Adrenal gland (tissue), 19 donors: ENCODE measurements at places on chromosomes 3 and 15. TPM values are rescaled to one million over a fixed set of nuclear protein-coding genes. Genes with fewer than 3 reads are reported as not detected.

CHRNA7 gene
- 0.06 TPM for total RNA-seq

CATSPER2 gene
- total RNA-seq, result 2.6 TPM

MAPKAPK3 gene
- 61.4 TPM for total RNA-seq

SCG5 gene
- 0.57 TPM for total RNA-seq

CLRN1 gene
- total RNA-seq, result 10.9 TPM

CALML4 gene
- total RNA-seq, result 7.3 TPM

ZNF80 gene
- not detected for total RNA-seq

TP53BP1 gene
- total RNA-seq, result 45.6 TPM

PLCB2 gene
- total RNA-seq, result 2.5 TPM

ADGRG7 gene
- total RNA-seq, result not detected

STAB1 gene
- total RNA-seq, result 650 TPM

GRCh38 chr15:57102858-57103257 is 184.4 kb downstream of the TCF12 start:
- DNase-seq, result no peak

- DNase-seq, result no peak
Measured at GRCh38 chr3:129352650-129353588, 74.2 kb downstream of the HMCES start.

DNA sequence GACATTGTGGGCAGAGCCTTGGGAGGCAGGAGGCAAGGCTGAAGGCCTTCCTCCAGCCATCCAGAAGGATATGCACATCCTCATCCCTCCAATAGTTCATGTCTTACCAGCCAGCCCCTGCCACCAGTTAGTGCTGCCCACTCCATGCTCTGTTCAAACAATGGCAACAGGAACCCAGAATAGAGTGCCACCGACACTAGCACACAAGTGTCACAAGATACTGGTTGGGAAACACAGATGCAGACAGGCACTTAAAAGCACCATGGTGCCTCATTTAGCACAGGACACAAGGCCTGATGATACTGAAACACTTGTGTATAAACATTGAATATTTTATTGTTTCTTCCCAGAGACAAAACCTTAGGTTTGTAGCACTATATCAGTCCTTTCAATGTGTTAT is 56.5 kb upstream of the MYO5C start:
- no peak for DNase-seq

- no peak for DNase-seq
Measured at GRCh38 chr3:42347928-42348327, 62.5 kb downstream of the LYZL4 start.

DNA sequence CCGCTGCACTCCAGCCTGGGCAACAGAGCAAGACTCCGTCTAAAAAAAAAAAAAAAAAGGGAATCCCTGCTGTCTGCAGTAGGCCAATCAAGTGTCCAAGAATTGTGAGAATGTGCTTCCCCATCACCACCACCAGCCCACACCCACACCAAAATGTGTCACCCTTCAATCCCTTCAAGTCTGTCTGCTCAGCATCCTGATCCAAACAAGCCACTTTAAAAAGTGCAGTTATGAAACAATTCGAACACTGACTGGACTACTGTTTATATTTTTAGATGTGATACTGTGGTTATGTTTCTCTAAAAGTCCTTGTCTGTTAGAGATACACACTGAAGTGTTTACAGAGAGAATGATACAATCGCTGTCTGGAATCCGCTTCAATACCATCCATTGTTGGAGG is 78.1 kb upstream of the CGNL1 start:
- no peak for DNase-seq

DNA sequence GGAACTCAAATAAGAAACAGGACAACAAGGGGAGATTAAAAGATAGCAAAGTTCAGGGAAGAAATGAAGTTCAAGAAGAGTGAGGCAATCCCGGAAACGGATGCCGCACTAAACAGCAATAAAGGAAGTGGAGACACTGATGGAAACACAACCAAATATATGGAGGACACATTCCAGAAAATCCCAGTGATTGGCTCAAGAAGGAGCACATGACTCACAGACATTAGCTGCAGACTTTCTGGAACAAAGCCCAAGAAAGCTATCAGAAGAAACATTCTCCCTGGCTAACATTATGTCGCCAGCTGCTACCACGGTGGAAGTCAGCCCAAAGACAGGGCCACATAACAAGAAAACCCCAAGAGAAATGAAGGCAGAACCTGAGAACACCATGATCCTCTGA is 18.1 kb upstream of the VGLL4 start:
- DNase-seq, result no peak

- no peak for DNase-seq
Measured at GRCh38 chr15:65004993-65005392, 15.3 kb upstream of the SPG21 start.

GRCh38 chr15:75694241-75695182 is 18.1 kb downstream of the CSPG4 start:
- peak; percentile 86 for DNase-seq

- no peak for DNase-seq
Measured at GRCh38 chr3:2525968-2526367, 427.3 kb downstream of the CNTN4 start.

- DNase-seq, result no peak
Measured at GRCh38 chr3:190617185-190617584, 103.3 kb downstream of the IL1RAP start.

DNA sequence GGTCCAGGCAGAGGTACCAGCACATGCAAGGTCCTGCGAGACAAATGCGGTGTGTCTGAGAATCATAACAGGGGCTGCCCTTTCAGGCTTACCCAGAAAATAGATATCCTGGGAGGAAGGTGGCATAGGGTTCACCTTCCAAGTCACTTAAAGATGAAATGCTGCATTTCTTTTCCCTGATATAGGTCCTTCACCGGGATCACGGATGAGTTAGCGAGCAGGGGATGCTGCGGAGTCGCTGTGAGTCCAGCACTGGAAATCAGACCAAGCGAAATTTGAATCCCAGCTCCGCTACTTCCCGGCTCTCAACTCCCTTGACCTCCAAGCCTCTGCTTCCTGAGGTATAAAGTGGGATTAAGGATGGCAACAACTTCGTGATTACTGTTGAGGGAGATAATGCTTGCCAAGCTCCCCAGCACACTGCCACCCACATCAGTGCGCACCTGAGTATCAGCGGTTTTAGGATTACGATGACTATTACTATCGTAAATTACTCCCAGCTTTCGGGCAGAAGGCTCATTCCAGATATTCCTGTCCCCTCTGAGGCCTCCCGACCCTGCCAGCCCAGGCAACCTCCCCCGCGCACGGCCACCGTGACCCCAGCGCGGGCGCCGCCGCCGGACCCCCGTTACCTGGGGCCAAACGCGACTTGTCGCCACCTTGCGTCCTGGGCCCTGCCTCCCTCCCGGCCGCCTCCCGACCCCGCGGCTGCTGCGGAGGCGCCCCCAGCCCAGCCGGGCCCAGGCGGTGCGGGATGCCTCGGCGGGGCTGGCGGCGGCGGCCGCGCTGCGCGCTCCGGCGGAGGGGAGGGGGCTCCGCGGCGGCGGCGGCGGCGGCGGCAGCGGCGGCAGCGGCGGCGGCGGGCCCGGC is 589 bp upstream of the GPR27 start:
- DNase-seq, result no peak

DNA sequence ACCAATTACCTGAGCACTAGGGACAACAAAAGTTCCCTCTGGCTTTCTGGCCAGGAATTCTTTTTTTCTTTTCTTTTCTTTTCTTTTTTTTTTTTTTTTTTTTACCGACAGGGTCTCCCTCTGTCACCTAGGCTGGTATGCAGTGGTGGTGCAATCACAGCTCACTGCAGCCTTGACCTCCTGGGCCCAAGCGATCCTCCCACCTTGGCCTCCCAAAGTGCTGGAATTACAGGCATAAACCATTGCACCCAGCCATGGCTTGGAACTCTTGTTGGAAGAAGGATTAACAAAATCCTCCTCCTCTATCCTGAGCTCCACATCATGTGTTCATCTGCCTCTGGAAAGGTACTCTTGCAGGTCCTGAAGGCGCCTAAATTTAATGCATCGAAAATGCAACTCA is 2.9 kb upstream of the LTF start:
- DNase-seq, result no peak

DNA sequence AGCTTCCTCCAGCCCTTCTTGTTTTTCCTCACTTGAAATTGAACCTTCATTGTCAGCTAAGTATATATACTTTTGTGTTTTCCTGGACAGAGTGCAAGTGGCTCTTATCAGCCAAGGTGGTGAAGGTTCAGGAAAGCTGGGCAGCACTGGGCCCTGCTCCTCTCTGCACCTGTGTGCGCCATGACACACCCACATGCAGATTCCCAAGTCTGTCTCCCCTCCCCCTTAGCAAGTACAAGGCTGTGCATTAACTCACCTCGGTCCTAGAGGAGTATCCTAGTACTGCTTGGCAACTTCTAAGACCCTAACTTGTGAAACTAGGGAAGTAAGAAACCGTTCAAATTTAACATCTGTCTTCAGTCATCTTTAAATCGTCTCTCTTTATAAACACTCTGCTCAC is 85.8 kb downstream of the SLC49A4 start:
- DNase-seq, result no peak

DNA sequence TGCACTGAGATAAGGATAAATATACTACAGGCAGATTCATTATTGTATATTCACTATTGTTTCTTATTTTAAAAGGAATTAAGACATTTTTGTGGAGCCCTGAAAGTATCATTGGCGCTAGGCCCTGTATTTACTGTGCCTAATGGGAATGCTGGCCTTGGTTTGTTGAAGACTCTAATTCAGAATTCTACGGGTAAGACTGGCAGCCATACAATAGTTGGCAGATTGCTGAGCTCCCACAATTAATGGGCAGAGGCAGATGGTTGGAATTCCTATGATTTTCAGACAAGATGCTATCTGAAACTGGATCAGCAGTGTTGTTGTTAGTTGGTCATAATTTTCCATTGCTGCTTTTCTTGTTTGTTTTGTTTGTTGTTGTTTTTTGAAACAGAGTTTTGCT is 14.7 kb downstream of the PGBD4 start:
- DNase-seq, result no peak

DNA sequence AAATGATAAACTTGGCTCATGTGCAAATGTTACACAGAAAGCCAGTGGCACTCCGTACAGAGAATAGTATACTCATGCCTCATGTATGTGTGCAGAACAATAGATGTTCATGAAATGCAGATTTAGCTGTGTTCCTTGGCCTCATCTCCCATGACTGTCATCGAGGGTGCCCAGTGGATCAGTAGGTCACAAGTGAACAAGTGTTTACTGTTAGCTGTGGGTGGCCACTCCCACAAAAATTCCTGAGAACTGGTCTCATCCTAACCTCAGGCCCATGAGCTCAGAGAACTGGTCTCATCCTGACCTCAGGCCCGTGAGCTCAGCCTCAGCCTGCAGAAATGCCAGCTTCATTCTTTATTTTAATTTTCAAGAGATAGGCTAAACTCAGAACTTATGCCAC is 124.1 kb downstream of the GADL1 start:
- peak; percentile 39 for DNase-seq

GRCh38 chr3:73007992-73008712 is 11.5 kb downstream of the PPP4R2 start:
- DNase-seq, result no peak

- DNase-seq, result no peak
Measured at GRCh38 chr3:186273586-186273985, 88.4 kb downstream of the DGKG start.

GRCh38 chr3:114675104-114675503 is 381.3 kb downstream of the TIGIT start:
- DNase-seq, result no peak

DNA sequence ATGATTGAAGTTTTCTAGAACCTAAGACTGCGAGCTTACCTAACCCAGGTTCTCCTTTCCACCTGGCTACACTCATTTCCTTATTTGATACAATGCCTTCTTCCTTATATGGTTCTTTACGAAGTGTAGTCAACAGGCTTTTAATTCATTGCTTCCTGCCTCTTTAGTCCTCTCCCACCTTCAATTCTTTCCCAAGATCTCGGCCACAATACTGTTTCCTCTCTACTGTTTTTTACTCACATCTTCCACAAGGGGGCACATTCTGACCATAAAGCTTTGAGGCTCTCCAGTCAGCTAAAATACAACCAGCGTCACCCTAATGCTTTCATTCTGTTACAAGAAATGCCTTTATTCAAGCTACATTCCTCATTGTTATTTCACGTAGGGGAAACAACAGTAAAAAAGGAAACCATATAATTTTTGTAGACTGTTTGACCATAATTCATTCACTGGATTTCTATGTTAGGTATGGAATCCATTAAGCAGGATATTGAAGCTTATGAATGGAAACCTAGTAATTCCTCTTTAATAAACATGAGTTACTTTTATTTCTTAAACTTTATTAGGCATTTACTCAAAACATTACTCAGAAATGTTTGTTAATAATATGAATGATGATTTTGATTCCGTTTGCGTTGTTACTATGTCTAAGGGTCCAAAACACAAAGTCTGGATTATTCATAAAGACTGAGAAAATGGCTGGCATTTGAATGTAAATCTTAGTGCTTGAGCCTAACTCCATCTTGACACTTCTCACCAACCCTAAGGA is 29.5 kb upstream of the VEPH1 start:
- no peak for DNase-seq

- no peak for DNase-seq
Measured at GRCh38 chr3:229183-229661, 32.7 kb downstream of the CHL1 start.

DNA sequence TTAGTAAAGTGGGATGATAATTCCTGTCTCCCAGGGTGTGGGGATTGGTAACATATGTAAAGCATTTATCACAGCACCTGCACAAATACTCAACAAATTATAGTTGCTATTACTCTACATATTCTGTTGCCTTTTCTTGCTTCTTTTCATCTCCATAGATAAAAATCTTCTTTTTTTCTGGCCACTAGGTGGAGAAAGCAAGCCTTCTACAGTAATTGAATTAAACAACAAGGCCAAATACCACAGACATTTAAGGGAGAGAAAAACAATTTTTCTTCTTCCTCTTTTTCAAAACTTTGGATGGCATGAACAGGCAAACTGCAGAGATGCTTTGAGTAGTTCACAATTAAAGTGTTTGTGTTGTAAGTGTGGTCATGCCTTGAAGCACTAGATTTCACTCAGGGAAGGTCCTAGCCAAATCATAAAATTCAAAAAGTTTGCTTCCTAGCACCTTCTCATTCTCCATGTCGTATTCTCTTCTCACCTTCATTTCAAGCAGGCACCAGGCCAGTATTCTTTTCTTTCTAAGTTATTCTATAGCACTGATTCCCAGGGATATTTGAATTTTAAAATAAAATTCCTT is 493.4 kb upstream of the TGFBR2 start:
- DNase-seq, result no peak

- DNase-seq, result no peak
Measured at GRCh38 chr15:81284256-81285031, 39.5 kb downstream of the STARD5 start.
